ENCODE measurements at places on chromosomes 13 and 19. TPM values are rescaled to one million over a fixed set of nuclear protein-coding genes. Genes with fewer than 3 reads are reported as not detected.

DNA sequence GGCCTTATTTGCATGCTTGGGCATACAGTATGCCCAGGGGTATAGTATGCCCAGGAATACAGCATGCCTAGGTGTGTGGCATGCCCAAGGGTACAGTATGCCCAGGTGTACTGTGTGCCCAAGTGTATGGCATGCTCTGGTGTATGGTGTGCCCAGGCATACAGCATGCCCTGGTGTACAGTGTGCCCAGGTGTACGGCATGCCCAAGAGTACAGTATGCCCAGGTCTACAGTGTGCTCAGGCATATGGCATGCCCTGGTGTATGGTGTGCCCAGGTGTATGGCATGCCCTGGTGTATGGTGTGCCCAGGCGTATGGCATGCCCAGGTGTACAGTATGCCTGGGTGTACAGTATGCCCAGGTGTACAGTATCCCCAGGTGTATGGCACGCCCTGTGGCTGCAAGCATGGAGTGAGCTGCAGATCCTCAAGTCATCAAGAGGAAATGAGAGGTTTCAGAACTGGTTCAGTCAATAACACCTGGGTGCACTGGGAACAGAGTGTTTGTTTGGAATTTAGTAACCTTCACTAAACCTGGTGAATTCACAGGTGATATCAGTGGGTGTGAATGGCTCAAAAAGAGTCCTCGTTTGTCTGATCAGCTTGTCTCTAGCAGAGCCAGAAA is 7.8 kb upstream of the C13orf42 start:
- no peak for DNase-seq

GRCh38 chr13:42229287-42229686 is 42.7 kb upstream of the AKAP11 start:
- DNase-seq = no peak

- DNase-seq = no peak
Observed at GRCh38 chr13:70856711-70857110, 748.5 kb upstream of the KLHL1 start.

GRCh38 chr19:30547246-30547645 is 175.1 kb downstream of the ZNF536 start:
- DNase-seq = no peak

DNA sequence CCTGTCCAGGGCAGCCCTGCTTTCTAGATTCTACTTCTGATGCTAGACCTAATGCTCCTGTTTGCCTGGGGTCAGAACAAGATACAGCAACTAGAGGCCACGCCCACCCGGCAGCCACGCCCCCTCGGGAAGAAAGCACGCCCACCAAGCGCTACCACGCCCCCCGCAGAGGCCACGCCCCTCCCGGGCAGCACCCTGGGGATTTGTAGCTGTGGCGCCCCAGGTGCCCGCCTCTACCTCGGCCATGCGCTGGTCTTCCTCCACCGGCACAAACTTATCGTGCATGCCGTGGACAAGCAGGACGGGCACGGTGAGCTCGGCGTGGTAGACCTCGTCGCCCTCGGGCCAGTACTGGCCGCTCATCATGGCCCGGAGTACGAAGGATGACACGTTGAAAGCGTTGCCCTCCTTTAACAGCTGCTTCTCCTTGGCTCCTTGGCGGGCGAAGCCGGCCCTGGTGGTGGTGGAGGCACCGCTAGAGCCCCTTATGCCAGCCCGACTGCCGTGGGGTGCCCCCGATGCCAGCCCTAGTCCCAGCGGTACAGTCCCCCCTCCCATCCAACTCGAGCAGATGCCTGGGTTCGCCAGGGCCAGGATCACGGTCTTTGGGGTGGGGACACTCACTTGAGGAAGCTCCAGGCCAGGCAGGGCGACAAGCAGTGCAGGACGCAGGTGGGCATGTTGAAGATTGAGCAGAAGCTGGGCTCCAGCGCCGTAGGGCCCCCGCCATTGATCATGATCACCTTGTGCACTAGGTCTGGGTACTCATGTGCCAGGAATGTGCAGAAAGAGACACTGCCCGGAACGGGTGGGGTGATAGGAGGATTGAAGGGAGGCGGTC is 9.0 kb downstream of the ABHD8 start:
- DNase-seq = peak; percentile 97

DNA sequence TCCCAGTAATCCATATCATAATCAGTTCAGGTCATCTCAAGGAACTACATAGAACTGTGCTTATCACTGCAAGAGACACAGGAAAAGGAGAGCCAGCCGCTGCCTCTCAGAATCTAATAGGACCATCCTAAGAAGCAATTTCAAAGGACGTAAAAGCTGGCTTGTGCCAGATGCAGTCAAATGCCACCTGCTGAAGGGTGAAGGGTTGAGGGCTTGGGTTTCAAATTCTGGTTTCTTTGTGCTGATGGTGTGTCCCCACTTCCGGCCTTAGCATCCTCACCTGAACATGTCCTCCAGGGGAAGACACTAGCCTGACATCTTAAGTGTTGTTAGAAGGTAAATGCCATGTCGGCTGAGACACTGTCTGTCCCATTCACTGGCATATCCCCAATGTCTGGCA is 477.1 kb upstream of the TSHZ3 start:
- DNase-seq = no peak

- no peak for DNase-seq
Observed at GRCh38 chr19:27741236-27741635, 1471.7 kb downstream of the UQCRFS1 start.

GRCh38 chr19:8127311-8127710 is 22.1 kb downstream of the FBN3 start:
- DNase-seq = peak; percentile 23

GRCh38 chr19:34963573-34964406 is at the start of gene ZNF792:
TSS of gene ZNF792 (minus strand) at chr19:34964229. CDS start at chr19:34963662, 567 bp downstream.
- peak; percentile 91 for DNase-seq

GRCh38 chr13:109787135-109787954 is 962 bp upstream of the IRS2 start:
- DNase-seq = peak; percentile 81

GRCh38 chr13:44108331-44108858 is 228.7 kb downstream of the LACC1 start:
- DNase-seq = no peak

DNA sequence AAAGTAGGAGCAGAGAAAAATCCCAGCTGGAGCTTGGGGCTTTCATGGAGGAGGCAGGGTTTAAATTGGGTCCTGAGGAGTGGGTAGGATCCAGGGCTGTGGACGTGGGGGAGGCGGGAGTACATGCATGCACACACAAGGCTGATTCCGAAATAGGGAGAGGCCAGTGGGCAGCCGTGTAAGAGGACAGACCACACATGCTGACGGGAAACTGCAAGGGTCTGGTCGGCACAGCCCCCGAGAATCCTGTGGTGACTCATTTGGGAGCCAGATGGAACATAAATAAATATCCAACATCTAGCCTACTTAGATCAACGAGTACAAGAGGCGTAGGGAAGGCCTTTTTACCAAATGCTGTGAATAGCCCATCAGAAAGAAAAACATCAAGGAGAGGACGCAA is 216.3 kb upstream of the ZNF507 start:
- DNase-seq = no peak

DNA sequence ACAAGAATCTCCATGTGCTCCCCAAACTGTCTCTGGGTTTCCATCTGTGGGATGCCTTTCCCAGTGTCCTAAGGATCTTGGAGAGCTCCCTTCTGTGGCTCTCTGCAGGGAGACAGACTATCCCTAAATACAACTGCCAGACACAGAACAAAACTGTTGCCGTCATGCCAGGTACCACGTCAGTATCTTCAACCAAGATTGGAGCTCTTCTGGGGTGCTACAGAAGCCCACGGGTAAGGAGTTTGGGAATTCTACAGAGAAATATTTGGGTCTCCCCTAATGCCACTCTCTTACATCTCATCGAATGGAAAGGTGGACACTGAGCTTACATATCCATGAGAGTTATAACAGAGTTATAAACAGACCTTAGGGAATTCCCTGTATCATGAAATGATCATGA is 4.9 kb upstream of the MBD3L3 start:
- DNase-seq = no peak

GRCh38 chr13:48536621-48537250 is 3.9 kb upstream of the RCBTB2 start:
- no peak for DNase-seq

DNA sequence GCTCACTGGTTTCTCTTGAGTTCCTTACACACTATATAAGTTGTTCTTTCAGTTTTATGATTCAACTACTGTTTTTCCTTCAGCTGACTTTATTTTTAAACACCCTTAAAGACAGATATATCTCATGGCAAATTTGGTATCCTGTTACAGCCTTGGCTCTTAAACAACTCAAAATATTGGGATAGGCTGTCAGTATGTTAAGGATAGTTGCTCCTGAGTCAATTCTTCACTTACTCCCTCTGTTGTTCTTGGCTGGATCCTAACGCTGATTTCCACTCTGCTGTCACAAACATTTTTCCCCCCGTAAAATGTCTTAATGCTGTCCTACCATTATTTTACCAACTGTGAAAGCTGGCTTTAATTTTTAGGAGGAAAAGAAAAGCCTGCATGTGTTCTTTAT is 1.2 kb downstream of the KCNRG start:
- no peak for DNase-seq

DNA sequence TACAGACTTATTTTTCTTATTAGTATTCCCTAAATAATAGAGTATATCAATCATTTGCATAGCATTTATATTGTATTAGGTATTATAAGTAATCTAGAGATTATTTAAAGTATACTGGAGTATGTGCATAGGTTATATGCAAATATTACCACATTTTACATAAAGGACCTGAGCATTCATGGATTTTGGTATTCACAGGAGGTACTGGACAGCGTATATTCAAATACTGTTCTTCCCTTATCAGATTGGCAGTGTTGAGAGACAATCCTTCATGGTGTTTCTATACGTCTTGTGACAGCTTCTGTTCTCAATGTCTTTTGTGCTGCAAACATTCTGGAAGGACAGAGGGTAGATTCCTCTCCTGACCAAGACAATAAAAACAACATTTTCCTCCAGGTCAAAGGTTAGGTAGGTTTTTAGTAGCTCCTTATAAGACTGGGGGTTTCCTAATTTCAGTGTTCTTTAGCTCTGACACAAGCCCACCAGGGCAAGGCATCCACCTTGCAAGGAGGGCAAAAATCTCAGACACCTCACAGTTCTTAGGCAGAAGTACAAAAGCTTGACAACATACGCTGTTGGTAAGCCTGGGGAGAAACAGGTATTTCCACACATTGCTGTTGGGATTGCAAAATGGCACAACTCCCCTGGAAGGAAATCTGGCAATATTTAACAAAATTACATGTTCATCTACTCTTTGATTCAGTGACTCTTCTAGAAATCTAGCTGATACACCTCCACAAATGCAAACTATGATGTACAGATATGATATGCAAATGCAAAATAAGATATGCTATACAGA is 20.6 kb upstream of the PCCA start:
- DNase-seq = no peak

DNA sequence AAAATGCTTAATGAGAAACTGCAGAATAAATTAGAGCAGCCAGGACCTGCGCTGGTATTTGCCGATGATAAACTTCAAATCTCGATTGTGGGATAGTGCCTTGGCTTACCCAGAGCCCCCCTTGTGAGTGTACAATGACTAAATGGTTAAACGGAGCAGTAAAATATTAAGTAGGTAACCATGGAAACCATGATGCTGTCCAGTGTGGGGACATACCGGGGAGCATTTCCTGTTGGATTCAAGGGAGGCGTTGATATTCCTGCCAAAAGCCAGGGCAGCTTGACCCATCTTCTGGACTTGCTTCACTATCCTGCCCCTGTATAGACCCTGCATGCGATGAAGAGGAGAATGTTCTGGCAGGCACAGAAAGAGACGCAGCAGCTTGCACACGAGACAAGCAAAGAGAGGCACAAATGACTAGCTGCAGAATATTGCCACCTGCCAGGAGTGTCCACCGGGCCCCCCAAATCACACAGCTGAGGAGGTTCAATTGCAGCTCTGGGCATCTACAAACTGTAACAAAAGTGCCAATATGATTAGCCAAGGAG is 255.3 kb upstream of the TSHZ3 start:
- DNase-seq = no peak

- no peak for DNase-seq
Observed at GRCh38 chr13:44051405-44051804, 171.7 kb downstream of the LACC1 start.

- DNase-seq = peak; percentile 43
Observed at GRCh38 chr19:41705393-41706174, 2.8 kb upstream of the CEACAM5 start.

GRCh38 chr13:85525411-85525810 is 273.8 kb downstream of the SLITRK6 start:
- no peak for DNase-seq

DNA sequence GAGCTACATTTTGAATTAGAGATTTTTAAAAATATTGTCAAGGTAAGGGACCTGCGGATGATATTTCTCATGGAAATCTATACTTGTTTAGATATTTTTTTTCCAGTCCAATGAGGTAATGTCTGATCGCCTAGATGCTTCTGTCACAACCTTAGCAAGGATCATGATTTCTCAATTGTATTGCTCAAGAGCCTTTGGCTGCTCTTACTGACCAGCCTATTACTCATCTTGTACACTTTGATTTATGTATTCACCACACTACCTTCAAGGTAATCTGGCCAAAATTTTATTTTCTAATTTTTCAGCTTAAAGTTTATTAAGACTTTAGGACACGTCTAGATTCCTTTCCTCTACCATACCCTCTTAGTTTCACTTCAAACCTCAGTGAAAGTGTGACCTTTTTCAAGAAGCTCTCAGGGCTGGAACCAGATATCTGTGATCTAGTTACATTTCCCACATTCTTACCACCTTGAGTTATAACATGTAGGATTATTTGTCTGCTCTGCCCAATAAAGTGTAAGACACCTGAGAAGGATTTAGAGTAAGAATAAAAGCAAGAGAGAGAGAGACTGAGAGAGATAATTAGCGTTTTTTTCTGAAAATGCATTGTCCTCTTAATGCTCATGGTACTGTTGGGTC is 197.1 kb downstream of the ITGBL1 start:
- DNase-seq = no peak

DNA sequence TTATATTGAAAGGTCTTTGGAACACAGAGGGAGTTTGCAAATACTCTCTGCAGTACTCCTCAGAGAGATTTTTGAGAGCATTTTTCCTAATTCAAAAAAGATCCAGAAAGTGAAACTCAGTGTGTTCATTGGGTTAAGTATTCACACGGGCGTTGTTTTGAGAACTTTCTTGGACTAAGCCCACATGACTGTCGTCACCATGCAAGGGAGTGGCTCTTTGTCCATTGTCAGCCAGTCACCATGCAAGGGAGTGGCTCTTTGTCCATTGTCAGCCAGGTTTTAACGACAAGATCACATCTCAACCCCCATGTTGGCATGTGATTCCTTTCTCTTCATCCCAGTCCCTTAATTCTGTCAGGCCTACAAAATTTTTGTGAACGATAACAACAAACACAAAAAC is 81.2 kb upstream of the STK24 start:
- no peak for DNase-seq

Gene SIGLEC10
- total RNA-seq = not detected

Gene TRPM4
- 10.2 TPM for total RNA-seq

Gene AKAP11
- total RNA-seq = 7.2 TPM

Gene CCDC8
- total RNA-seq = 44.3 TPM

Gene SHISA7
- total RNA-seq = 0.04 TPM

Gene LIM2
- total RNA-seq = not detected

Gene KIR2DL3
- total RNA-seq = not detected

Gene RGCC
- total RNA-seq = 1.0 TPM

Gene ZNF30
- 6.3 TPM for total RNA-seq
